GM12864 (cell line): ENCODE measurements at places on chromosomes 13 and 19.

DNA sequence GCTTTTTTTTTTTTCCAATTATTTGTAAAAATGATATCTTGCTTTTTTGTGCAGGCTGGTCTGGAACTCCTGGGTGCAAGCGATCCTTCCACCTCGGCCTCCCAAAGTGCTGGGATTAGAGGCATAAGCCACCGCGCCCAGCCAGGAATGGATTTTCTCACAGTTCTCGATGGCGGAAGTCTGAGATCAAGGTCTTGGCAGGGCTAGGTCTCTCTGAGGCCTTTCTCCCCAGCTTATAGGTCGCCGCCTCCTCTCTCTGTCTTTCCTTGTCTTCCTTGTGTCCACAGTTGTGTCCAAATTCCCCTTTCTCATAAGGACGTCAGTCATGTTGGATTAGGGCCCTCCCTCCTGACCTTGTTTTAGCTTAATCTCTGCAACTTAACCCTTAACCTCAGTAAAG lies 200.5 kb downstream of the UQCRFS1 start:
- DNase-seq: no peak

DNA sequence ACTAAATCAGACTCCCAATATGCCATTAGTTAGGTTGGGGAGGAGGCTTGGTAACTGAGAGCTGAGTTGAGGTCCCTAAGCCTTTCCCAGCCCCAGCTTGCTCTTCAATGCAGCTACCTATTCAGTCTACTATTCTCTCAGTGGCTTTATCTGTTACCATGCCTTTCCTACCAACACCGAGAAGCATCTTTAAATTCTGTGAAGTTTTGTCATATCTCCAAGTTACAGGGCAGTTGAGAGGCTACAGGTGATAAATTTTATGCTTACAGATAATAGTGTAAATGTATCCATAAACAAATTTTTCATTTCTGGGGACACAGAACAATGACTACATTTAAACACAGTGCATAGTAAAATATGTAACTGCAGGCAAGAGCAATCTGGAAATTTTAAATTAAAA lies 110.6 kb downstream of the ELF1 start:
- no peak for DNase-seq

DNA sequence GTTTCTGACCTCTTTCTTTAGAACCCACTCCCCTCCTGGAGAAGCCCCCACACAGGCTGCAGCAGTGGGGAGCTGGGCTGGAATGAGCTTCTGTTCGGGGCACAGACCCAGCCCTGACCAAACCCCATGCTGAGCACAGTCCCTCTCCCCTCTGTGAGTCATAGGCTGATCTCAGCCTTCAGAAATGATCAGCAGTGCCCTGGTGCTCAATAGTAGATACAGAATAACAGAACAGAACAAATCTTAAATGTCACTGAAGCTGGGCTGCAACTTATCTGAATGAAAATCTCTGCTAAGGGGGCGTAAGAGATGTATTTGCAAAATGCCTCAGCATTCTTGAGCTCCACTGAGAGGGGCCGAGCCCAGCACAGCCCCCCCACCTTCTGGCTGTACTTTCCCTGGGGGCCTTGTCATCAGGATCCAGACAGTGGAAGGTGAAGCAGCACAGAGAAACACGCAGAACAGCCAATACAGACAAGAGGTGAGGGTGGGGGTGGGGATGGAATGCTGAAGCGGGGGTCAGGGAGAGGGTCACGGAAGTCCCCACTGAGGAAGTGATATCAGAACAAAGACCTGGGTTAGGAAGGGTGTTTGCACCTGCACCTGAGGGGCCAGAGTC lies 9.9 kb downstream of the ZNF665 start:
- DNase-seq: no peak

DNA sequence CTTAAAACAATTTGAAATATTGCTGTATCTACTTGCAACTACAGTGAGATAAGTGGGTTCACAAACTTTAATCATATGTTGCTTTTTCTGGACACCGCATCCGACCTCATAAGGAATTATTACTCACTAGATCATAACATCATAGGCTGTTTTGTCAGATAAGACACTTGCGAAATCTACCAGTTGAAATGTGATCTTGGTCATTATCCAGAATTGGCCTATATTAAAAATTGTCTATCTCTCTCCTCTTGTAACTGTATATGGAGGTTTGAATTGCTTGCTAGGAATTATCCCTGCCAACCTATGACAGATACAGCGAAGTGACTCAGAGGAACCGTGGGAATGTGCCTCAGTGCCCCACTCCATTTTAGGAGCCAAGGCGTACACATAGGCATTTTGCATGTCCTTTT lies 117.0 kb upstream of the POSTN start:
- no peak for DNase-seq

- DNase-seq: no peak
Observed at GRCh38 chr13:23965346-23965745, 68.0 kb upstream of the C1QTNF9B start.

DNA sequence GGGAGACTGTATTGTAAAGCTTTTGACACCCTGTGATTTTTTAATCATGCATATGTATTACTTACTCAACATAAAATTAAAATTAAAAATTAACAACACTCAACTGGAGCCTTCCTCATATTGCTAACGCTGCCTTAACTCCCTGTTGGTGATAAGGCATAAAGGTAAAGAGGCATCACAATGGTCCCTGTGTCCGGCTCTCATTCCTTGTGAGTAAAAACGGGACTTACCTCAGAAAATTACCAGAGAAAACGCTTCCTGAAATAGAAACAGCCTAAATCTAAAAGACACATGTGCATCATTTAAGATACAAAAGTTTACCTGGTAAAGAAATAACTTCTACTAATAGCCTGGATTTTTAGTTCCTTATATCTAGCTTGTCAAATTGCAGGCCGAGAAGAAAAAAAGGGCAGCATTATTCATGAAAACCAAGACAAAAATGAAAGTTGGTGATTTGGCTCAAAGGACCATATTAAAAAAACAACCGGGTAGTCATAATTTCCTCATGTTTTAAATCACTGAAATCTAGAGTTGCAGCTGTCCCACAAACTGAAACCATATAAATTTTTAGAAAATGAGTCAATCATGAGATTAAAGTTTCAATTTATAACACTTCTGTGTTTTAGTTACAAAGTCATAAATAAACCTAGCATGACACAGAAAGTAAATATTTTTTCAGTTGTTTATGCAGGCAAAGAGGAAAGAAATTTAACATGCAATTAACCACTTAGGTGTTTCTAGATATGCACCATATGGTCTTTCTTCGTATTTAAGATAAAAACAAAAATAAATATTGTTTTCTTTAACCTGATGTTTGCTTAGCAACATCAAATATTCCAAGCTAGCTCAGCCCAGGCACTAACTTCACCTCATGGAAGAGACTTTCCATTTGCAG lies 94.7 kb downstream of the MIPEP start:
- DNase-seq: no peak

GRCh38 chr19:8333767-8334457 lies 9.2 kb downstream of the KANK3 start:
- no peak for DNase-seq

DNA sequence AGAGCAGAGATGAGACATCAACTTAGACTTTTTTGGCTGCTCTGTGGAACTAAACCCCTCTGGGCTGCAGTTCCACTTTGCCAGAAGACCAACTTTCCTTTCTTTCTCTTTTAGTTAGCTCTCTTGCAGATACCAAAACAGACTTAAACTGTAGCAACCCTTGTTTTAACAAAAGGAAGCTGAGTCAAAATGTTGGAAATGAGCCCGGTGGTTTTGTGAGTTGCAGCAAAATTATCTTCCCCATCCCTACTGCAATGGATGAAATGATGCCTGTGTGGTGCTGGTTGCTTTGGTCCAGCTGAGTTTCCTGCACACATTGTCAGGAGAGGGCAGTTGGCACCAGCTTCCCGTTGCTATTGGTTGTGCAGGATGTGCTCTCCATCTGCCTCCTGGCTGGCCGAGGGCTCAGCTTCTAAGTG lies 115.3 kb downstream of the LRCH1 start:
- DNase-seq: no peak

DNA sequence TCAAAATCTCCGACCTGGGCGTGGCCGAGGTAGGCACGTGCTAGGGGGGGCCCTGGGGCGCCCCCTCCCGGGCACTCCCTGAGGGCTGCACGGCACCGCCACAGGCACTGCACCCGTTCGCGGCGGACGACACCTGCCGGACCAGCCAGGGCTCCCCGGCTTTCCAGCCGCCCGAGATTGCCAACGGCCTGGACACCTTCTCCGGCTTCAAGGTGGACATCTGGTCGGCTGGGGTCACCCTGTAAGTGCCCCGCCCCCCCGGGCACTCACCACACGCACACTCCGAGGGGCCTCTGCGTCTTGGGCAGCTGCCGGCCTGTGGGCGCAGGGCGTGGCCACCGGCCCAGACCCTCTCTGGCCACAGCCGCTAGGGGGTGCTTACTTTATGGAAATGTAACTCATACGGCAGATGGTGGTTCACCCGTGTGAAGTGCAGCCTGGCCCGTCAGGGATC lies 14.9 kb downstream of the STK11 start:
- no peak for DNase-seq

- DNase-seq: no peak
Observed at GRCh38 chr19:18233224-18233825, 7.1 kb upstream of the PDE4C start.

- DNase-seq: no peak
Observed at GRCh38 chr13:33285420-33286124, at the start of gene STARD13. Gene STARD13 (minus strand): TSS chr13:33285755. CDS start chr13:33285638, 117 bp downstream.

GRCh38 chr19:13334801-13335481 lies 171.3 kb downstream of the CACNA1A start:
- DNase-seq: no peak

GRCh38 chr19:6038634-6039405 lies 60.9 kb upstream of the RANBP3 start:
- DNase-seq: peak; percentile 73

DNA sequence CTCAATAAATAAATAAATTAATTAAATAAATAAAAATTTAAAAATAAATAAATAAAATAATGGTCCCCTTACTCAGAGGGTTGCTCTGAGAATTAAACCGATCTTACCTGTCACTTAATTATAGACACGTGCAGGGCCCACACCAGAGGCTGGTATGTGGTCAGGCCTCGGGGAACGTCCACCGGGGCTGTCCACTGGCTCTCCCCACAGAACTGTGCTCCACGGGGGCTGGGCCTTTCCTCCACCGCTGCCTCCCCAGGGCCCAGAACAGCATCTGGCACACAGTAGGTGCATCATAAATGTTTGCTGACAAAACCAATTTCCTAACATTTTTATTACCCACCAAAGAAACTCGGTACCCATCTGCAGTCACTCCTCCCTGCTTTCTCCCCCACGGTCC lies 69.2 kb downstream of the CEBPG start:
- DNase-seq: no peak

DNA sequence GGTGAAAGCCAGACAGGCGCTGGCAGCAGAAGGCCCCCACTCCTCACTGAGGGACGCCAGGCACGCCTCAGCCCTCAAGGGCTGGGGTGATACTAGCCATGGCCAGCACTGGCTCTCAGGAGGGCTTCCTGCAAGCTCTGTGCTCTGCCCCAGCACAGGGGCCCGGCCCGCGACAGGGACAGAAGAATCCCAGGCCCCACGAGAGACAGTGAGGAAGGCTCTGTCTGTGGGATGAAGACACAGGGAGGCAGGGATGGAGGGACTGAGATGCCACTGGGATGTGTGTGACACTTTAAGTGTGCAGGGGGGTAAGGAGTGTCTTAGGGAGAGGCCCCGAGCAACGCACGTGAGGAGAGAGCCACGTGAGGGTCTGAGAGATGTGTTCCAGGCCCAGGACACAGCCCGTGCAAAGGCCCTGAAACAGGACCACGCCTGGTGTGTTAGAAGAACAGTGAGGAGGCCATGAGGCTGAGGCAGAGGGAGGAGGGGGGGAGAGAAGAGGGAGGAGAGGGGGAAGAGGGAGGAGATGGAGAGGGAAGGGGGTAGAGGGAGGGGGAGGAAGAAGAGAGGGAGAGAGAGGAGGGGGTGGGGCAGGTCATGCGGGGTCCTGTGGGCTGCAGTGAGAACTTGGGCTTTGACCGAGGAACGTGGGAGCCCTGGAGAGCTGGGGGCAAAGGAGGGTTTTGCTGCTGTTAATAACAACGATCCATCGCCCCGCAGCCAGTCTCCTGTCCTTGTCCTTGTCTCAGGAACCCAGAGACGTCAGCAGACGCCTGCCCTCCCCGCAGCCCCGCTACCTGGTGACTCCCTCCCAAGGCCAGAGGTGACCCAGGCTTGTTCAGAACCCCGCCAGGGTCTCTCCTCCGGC lies 7.2 kb downstream of the RPL36 start:
- DNase-seq: no peak

- no peak for DNase-seq
Observed at GRCh38 chr19:632579-633067, 714 bp downstream of the POLRMT start.

DNA sequence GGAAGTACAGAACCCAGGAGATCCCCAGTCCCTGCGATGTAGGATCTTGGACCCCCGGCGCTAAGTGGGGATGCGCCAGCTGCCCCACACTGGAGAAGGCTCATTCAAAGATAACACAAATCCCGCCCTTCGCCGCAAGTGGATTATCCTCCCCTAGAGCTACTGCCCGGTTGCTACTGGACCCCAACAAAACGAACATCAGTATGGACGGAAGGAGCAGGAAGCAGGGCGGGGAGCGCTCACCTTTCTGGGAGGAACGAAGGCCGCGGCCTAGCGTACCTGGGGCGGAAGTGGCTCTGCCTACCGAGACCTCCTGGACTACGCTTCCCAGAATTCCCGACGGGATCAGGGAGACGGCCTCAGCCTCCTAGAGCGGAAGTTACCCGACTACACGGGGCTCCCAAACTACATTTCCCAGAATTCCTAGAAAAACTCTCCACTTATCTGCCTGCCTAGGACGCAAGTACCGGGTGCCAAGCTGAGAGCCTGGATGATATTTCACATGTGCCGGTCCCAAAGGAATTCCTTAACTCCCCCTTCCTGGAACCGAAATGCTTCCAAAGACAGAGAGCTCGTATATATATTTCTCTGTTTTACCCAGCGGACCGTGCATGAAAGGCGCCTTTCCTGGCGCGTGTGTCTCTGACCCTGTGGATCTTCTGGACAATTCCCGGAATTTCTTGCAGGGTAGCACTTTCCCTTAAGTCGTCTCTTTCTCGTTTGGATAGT lies at the start of gene ZNF112:
Gene ZNF112 (minus strand): TSS at position 298 of the 729 bp plus-strand sequence. CDS start 16,141 bp downstream, outside the sequence.
- DNase-seq: no peak

GRCh38 chr13:104650431-104650830 lies 1584.2 kb upstream of the SLC10A2 start:
- DNase-seq: no peak

DNA sequence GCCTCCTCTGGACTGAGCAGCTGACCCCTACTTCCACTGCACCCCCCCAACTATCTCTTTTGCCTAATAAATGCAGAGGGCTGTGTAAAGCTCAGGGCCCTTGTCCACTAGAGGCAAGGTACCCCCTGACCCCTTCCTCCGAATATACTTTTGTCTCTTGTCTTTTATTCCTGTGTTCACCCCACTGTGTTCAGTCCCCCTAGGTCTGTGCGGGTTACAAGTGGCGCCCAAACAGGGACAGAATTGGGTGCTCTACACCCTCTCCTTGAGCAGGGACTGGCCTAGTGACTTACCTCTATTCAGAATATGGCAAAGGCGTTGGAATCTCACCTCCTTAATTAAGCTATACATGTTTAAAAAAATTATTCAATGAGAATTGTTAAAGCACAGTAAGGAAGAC lies 15.0 kb downstream of the ZNF350 start:
- no peak for DNase-seq

GRCh38 chr13:35160896-35161295 lies 218.8 kb downstream of the NBEA start:
- DNase-seq: no peak

- DNase-seq: no peak
Observed at GRCh38 chr13:79802389-79803085, 321.6 kb downstream of the NDFIP2 start.

GRCh38 chr19:2722541-2723344 lies 1.6 kb upstream of the DIRAS1 start:
- no peak for DNase-seq
